Tibial nerve (tissue), 4 donors: ENCODE measurements at places on chromosomes 2 and 18. TPM values are rescaled to one million over a fixed set of nuclear protein-coding genes. Genes with fewer than 3 reads are reported as not detected.

GRCh38 chr18:55893948-55894347 lies 306.0 kb upstream of the TCF4 start:
- H3K27me3 ChIP-seq, result no peaks in the 10 kb centered on the region
- no peaks in the 10 kb centered on the region for H3K4me1 ChIP-seq
- no peak overlapping the region for H3K27ac ChIP-seq
- no peak overlapping the region for H3K4me3 ChIP-seq
- no peaks in the 10 kb centered on the region for H3K36me3 ChIP-seq

GRCh38 chr2:189555232-189555631 lies 25.4 kb downstream of the SLC40A1 start:
- H3K27me3 ChIP-seq, result no peaks in the 10 kb centered on the region
- no peak overlapping the region for H3K27ac ChIP-seq
- H3K4me1 ChIP-seq, result no peaks in the 10 kb centered on the region

- peak overlapping the region; percentile 91 for H3K27ac ChIP-seq
- H3K4me3 ChIP-seq, result no peak overlapping the region
- peaks cover 75% of the 10 kb centered on the region for H3K36me3 ChIP-seq
- no peak for DNase-seq
- peaks cover 10% of the 10 kb centered on the region for H3K4me1 ChIP-seq
Observed at GRCh38 chr2:86039178-86039962, 66.3 kb downstream of the POLR1A start.

GRCh38 chr18:40415176-40415791 lies 1539.8 kb upstream of the PIK3C3 start:
- no peak overlapping the region for H3K4me3 ChIP-seq
- no peaks in the 10 kb centered on the region for H3K27me3 ChIP-seq
- no peaks in the 10 kb centered on the region for H3K36me3 ChIP-seq
- H3K4me1 ChIP-seq, result no peaks in the 10 kb centered on the region

DNA sequence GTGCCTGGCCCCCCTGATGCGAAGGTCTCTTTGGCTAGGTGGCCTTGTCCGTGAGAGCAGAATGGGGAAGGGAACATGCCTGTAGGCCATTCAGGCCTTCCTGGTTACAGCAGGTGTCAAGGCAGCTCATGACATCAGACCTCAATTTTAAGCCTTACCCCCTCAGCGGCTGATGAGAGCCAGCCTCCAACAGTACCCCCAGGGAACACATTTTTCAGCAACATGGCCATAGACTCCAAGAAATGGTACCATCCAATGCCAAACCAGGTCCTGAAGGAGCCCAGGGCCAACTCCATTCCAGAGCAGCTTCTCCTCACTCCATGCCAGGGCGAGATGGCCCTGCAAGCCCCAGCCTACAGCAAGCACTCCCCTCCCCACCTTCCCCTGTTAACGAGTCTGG lies 199.2 kb downstream of the SMAD2 start:
- no peaks in the 10 kb centered on the region for H3K4me1 ChIP-seq
- no peak for DNase-seq
- H3K36me3 ChIP-seq, result no peaks in the 10 kb centered on the region
- no peak overlapping the region for H3K4me3 ChIP-seq

- H3K4me3 ChIP-seq, result no peak overlapping the region
- H3K27ac ChIP-seq, result no peak overlapping the region
- H3K27me3 ChIP-seq, result no peaks in the 10 kb centered on the region
- no peaks in the 10 kb centered on the region for H3K36me3 ChIP-seq
- DNase-seq, result no peak
- H3K4me1 ChIP-seq, result no peaks in the 10 kb centered on the region
Observed at GRCh38 chr2:152186262-152186661, 10.7 kb upstream of the STAM2 start.

- H3K4me3 ChIP-seq, result peak overlapping the region; percentile 64
- no peaks in the 10 kb centered on the region for H3K4me1 ChIP-seq
- DNase-seq, result no peak
- H3K27ac ChIP-seq, result peak overlapping the region; percentile 66
Observed at GRCh38 chr2:74548900-74549826, 4.6 kb downstream of the LOXL3 start.

- H3K4me1 ChIP-seq, result no peaks in the 10 kb centered on the region
- H3K4me3 ChIP-seq, result no peak overlapping the region
- DNase-seq, result no peak
- H3K27me3 ChIP-seq, result no peaks in the 10 kb centered on the region
- no peak overlapping the region for H3K27ac ChIP-seq
- H3K36me3 ChIP-seq, result no peaks in the 10 kb centered on the region
Observed at GRCh38 chr2:121707344-121707919, 29.2 kb downstream of the NIFK start.

Gene AQP12A
- total RNA-seq, result not detected

Gene FAM98A
- 47.9 TPM for total RNA-seq

Gene MARCHF4
- not detected for total RNA-seq

Gene TCF23
- not detected for total RNA-seq

Gene IL18R1
- 3.9 TPM for total RNA-seq
